ENCODE measurements at places on chromosomes 6 and 20.

DNA sequence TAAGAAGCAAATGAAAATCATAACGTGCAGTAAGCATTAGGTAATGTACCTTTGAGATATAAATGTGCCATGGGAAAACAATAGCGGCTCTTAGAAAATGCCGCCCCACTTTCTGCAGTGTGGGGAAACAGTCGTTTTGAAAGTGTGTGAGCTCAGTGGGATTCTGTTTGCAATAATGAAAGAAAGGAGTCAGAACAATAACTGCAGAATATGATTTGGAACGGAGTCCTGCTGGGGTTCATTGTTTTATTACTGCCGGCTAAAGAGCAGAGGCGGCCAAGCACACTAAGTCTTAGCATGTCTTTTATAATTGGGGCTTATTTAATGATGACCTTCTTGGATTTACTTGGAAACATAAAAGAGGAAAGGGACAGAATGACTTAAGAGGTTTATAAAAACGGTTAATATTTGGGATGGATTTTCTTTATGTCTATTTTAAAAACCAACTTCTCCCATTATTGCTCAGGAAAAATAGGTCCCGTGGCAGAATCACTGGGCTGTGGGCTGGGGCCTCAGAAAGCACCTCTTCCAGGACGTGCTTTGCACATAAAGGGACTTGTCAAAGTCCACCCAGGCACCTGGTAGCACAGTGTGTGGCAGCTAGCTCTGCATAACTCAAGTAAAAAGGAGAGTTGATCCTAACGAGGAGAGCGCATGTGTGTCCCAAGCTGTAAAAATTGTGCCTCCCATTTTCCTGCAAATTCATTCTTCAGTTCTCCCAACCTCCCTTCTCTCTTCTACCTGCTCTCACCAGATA lies 44.0 kb upstream of the SLC22A16 start:
- DNase-seq, result no peak

- no peak for DNase-seq
Observed at GRCh38 chr6:3620389-3620788, 131.1 kb downstream of the PXDC1 start.

- DNase-seq, result no peak
Observed at GRCh38 chr6:31321005-31321707, 35.8 kb downstream of the HLA-B start.

DNA sequence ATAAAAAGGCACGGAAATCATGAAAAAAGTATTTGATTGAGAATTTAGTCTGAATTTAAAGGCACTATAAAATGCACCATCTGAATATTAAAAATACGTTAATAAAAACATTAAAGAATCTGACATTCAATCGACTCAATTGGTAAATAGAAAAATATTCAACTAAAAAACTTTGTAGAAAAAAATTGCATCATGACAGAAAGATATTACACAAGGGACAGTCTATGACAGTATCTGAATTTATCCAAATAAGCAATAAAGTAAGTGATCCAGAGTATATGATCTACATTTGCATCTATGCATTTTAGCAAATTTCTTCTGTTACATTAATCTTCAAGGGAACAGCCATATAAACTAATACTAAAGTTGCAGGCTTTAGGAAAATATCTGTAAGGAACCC lies 9.4 kb downstream of the FRK start:
- DNase-seq, result no peak

- DNase-seq, result no peak
Observed at GRCh38 chr6:127515234-127515793, 3.8 kb downstream of the MTCL3 start.

GRCh38 chr6:148709577-148709976 lies 37.3 kb upstream of the UST start:
- no peak for DNase-seq

GRCh38 chr6:150766201-150766997 lies 99.1 kb upstream of the MTHFD1L start:
- DNase-seq, result no peak

- DNase-seq, result no peak
Observed at GRCh38 chr6:168793649-168794048, 352.7 kb downstream of the SMOC2 start.

GRCh38 chr6:31122791-31123706 lies 2.8 kb upstream of the CDSN start:
- peak; percentile 92 for DNase-seq

DNA sequence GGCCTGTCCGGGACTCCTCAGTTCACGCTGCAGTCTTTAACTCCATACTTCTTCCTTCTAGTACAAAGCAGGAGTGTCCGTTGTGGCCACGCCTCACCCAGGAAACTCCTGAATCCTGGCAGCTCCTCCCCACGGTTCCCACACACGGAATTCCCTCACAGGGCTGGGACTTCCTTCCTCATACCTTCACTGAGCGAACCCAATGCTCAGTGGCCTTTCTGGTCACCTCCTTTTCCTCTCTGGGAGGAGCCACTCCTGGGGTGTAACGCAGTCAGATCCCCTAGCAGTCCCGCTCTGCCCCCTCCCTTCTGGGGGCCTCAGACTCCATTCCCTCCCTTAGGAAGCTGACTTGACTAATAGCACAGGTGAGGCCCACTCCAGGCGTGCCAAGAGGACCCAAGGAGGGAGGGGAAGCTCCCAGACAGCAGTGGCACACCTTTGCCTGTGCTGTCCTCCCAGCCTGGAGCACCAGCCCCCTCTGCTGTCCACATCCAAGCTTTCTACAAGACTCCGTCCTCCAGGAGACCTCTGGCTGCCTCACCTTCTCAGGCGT lies at the start of gene SLC52A3:
Gene SLC52A3, minus strand, starts transcription at position 75 of the 553 bp plus-strand sequence. CDS start 2,726 bp downstream, outside the sequence.
- no peak for DNase-seq

- no peak for DNase-seq
Observed at GRCh38 chr6:92380803-92381601, 1038.4 kb downstream of the EPHA7 start.

- no peak for DNase-seq
Observed at GRCh38 chr6:7911345-7911725, 747 bp upstream of the TXNDC5 start.

DNA sequence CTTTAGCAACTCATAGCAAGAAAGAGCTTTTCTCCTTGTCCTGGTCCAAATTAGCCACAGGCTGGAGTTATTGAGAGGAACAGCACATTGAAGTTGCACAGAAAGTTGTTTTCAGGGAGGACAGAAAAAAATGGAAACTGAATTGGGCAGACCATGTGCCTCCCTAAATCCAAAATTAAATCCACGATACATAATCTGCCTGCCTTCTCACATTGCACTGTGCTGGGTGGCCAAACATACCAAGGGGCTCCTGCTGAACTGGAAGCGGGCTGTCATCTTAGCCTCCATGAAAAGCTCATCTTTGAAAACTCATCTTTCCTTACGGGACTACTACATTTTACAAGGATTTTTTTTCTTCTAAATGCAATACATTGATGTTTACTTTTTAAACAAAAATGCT lies 59.9 kb downstream of the TNFAIP3 start:
- DNase-seq, result no peak

DNA sequence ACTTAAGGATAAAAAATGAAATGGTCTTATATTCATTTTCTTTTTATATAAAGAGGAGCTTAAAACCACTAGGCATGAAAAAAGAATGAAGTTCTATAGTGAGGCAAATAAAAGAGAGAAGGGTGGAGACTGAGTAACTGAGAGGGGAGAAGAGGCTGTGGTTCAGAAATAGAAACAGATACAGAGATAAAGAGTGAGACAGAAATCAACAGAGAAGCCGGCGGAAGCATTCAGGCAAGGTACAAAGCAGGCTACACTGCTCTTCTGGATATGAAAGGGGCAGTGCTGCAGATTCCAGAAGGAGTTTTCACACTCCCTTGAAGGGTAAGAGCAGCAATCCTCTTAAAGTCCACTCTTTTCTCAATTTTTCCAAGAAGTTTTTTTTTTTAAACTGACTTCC lies 29.9 kb downstream of the NFATC2 start:
- DNase-seq, result no peak

- no peak for DNase-seq
Observed at GRCh38 chr6:170464080-170464479, 89.0 kb downstream of the PSMB1 start.

DNA sequence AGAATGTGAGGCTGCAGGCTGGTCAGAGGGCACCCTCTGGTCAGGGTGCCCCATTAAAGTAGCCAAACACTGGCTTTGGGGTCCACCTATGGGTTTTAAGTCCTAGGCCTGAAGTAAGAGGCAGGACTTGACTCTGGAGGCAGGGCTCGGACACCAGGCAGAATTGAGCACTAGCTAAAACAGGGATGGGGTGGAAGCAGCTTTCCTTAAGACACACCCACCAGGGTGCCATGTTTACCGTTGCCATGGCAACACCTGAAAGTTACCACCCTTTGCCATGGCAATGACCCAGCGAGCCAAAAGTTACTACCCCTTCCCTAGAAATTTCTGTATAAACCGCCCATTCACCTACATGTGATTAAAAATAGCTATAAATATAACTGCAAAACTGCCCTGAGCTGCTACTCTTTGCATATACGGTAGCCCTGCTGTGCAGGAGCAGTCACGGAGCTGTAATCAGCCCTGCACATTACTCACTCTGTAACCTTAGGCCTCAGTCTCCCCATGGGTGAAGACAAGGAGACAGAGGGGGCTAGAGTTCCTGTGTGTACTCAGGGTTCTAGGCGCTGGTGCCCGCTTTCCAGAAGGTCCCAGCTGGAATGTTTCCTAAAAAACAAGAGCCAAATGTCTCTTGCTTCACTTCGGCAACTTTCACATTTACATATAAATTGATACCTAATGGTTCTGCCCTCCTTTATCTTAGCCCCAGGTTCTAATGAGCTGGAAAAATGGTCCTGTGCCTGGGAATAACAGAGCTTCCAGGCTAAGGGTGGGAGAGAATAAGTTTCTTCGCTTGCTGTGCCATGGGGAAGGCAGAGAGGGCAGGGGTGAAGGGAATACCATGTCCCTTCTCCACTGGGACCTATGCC lies 27.2 kb upstream of the SRSF6 start:
- no peak for DNase-seq

Measured in tibial artery (tissue), 4 donors.